MV-4-11 (cell line): ENCODE measurements at places on chromosomes 2 and 18.

DNA sequence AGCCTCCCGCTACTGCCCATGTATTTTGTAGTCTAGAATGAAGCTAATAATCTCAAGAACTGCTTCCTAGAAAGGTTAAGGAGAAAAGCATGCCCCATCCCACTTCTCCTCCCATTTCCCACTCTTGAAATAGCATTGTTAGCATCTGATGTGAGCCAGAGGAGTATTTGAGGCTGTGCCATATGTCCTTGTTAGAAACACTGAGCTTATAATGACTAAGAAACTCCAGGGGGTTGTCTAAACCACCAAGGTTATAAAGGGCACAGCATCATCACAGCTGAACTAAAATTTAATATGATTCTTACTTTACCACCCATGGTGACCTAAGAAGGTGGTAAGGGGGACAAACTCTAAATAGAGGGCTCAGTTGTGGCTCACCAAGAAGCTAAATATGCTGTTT, 16.6 kb downstream of the TSPYL6 start:
- no peak for DNase-seq

DNA sequence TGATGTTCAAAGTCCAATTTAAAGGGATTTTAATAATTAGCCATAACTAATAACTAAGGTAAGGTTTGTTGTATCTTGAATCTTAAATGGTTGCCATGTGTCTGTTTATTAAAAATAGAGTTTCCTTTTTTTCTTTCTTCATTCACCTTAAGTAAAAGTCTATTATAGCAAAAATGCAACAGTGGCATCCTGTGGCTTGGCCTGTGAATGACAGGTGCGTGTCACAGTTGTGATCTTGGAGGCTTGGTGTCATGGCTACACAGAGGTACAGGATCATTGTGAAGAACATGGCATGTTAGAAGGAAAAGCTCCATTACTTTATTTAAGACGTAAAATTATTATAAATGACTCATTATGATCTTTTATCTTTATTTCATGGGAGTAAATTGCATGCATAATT, 246.1 kb downstream of the BCL2 start:
- DNase-seq = peak; percentile 22

DNA sequence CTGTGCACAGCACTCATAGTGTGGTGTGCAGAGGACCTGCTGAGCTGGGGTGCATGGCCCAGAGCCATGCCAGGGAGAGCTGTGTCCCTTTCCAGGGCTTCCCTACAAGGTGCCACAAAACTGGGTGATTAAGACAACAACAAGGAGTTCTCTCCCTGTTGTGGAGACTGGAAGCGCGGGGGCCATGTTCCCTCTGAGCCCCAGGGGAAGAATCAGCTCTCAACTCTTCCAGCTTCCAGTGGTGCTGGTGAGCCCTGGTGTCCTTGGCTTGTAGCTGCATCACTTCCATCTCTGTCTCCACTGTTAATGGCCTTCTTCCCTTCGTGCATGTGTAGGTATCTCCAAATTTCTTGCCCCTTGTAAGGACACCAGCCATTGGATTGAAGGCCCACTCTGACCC, 73.3 kb downstream of the CABLES1 start:
- DNase-seq = no peak

- no peak for DNase-seq
Observed at GRCh38 chr2:206867006-206867405, 72.3 kb upstream of the CPO start.

- DNase-seq = no peak
Observed at GRCh38 chr2:133146893-133147292, 421.4 kb downstream of the NCKAP5 start.

DNA sequence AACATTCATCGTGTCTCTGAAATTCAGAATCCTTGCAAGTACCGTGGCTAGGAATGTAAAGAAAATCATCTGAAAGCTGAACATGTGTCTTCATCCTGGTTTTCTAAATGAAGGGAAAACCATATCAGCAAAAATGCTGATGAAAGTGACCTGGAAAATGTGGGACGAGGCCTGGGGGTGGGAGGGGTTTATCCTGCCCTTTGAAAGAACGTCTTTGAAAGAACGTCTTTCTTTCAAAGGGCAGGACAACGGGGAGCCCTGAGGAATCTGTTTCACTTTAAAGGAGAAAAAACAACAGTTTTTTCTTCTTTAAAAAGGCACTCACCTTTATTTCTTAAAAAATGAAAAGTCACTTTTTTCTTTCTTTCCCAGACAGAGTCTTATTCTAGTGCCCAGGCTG, 185.2 kb downstream of the ALPK2 start:
- DNase-seq = no peak

DNA sequence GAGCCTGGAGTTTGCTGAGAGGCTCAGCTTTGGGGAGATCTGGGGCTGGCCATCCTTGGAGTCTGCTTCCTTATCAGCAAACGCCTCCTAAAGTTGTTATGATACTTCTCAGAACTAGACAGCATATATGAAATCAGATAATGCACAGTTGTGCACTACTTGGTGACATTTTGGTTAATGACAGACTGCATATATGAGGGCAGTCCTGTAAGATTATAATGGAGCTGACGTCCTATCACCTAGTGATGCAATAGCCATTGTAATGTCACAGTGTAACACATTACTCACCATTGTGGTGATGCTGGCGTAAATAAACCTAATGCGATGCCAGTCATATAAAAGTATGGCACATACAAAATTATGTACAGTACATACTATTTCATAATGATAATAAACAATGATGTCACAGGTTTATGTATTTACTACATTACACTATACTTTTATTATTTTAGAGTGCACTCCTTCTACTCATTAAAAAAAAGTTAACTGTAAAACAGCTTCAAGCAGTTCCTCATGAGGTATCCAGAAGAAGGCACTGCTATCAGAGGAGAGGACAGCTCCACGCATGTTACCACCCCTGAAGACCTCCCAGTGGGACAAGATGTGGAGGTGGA, 298.1 kb upstream of the REV1 start:
- DNase-seq = no peak

DNA sequence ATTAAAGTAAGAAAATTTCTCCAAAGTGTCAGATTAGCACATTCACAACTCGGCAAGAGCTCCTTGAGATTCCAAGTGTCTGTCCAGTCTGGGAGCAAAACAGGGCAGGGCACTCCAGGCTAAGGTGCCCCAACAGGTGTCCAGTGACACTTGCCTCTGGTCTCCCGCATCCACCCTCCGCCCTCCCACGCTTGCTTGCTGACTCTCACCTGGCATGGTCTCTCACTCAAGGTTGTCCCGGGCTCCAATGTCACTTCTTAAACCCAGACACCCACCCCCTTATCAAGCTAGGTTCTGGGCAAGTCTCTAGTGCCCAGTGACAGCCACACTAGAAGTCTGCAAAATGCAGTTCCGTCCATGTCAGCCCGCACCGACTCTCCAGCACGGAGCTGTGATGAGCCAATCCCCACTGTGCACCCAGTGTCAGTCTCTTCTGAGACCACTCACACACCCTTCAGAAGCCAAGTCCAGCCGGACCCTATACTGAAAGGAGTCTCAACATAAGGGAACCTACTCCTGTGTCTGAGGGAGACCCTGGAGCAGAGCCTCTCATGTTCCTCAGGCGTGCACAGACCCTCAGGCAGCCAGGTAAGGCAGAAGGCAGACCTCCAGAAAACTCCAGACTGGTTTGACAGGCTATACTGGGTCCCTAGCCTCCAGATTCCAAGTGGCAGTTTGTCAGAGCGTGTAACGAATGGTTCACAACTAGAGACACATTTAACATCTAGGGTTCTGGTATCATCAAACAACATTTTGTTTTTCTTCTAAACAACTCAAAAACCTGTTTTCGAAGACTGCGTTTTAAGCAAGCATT, 45.6 kb downstream of the HDLBP start:
- DNase-seq = no peak

GRCh38 chr2:232013701-232014353, 52.3 kb downstream of the DIS3L2 start:
- peak; percentile 94 for DNase-seq

DNA sequence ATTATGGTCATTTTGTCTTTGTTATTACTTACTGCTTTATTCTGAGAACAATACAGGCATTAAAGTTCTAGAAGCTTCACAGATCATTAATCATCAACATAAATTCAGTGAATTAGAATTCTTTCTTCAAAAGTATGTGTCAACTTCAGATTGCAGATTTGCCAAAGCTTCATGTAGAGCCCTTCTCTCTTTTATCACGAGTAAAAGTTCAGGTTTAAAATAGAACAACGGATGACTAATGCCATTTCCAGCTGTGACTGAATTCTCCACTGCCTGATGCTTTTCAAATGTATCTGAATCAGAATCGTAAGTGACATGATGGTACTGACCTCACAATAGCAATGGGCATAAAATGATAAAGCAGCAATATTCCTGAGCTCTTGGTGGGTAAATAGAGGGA, 116.0 kb downstream of the ABCA12 start:
- DNase-seq = no peak

- no peak for DNase-seq
Observed at GRCh38 chr2:105110295-105110829, 72.5 kb downstream of the MRPS9 start.

GRCh38 chr2:31253356-31254131, 19.6 kb downstream of the EHD3 start:
- DNase-seq = no peak

DNA sequence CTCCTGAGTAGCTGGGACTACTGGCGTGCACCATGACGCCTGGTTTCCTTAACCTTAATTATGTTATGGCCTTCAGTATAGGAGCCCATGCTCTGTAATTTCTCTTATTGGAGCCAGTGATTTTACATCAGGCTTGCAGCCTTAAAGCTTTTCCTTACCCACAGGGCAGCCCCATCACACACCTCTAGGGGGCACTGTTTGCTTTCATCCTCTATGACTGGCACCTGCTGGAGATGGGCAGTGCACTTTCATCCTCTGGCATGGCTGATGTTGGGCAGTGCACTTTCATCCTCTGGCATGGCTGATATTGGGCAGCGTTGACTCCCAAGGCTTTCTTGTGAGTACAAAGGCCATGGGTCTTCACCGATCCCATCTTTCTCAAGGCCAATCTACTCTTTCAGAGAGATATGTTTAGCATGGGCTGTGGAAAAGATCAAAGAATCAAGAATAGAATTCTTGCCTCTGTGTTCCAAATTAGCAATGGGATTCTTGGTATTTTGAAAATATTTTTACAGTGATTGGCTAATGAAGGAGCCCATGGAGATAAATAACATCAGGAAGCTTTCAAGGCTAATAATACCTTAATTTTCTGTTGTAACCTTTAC, 80.7 kb upstream of the MEX3C start:
- DNase-seq = peak; percentile 39

GRCh38 chr2:166464187-166464586, 29.9 kb downstream of the SCN7A start:
- DNase-seq = no peak

DNA sequence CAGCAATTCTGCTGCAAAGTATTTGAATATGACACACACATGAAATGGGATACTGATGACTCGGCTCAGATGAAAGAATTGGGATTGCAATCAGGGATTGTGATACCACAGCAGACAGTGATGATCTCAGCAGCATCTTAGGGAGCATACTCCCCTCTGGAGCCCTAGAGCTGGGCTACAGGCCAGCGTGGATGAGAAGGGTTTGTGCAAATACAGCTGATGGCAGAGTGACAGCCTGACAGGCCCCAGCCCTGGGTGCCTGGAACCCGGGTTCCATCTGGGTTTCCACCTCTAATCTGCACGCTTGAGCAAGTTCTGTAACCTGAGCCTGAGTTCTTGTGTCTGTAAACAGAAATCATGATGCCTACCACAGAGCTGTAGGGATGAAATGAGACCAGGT, 418.0 kb downstream of the LRATD1 start:
- DNase-seq = no peak

DNA sequence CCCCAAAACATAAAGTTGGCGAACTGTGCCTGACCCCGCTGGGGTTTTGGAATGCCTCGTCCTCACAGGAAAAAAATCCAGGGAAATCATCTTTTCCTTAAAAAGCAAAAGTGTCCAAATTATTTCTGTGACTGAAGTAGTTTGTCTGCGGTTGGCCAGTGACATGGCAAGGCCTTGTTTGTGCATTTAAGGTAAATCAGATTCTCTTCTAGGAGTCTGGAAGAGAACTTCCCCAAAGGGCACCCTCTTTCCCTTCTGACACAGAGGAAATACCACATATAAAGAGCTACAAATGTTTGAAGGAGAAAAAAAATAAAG, 737 bp upstream of the CYB5A start:
- DNase-seq = no peak

GRCh38 chr2:119421741-119422140, 9.9 kb upstream of the TMEM37 start:
- no peak for DNase-seq

DNA sequence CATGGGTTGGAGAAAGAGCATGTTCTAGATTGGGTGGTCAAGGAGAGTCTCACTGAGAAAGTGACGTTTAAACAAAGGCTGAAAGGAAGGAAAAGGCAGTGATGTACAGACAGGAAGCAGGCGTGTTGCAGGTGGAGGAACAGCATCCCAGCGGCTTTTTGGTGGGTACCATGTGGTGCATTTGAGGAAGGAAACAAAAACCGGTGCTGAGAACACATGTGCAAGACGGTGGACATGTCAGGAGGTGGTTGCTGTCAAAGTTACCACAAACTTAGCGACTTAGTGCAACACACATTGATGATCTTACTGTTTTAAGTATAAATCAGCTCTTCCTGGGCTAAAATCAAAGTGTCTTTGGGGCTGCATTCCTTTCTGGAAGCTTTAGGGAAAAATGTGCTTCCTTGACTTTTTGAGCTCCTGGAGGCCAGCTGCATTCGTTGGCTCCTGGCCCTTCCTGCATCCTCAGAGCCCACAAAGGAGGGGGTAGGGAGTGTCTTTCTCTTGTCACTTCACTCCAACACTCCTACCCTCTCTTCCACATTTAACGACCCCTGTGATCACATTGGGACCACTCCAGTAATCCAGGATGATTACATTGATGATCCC, 380.6 kb downstream of the FBXO15 start:
- no peak for DNase-seq

GRCh38 chr18:54790109-54790508, 38.2 kb upstream of the RAB27B start:
- no peak for DNase-seq

- DNase-seq = peak; percentile 24
Observed at GRCh38 chr18:74489676-74490075, 6.5 kb upstream of the CNDP2 start.

DNA sequence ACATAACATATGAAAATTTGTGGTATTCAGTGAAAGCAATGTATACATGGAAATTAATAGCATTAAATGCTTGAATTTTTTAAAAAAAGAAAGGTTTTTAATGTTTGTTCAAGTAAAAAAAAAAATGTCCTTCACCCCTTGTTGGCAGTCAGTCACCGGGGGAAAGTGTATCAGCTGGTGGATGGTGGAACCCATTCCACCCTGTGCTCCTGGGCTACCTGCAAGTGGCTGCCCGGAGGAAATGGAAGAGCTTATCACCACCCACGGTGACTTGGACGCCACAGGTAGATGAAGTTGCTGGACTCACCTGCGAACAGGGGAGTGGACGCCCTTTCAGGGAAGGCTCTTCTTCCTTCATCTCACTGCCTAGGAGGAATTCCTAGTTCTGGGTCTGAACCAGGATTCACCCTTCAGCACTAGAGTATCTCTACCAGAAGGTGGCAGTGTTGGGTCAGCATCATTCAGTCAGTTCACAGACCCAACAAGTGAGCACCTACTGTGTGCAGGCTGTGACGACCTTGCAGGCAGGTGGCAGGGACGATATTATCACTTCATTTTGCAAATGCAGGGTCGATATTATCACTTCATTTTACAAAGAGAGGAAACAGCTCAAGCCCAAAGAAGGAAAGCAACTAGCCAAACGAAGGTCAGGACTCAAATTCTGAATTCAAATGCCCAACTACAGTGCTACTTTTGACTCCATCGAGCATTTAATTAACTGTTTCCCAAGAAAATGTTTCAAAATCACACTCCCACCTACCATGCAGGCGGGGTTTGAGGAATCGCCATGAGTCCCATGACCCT, 35.8 kb downstream of the CIB4 start:
- DNase-seq = peak; percentile 40

- no peak for DNase-seq
Observed at GRCh38 chr2:24480245-24480644, 10.8 kb upstream of the NCOA1 start.
